ENCODE measurements at places on chromosomes 4 and X. TPM values are rescaled to one million over a fixed set of nuclear protein-coding genes. Genes with fewer than 3 reads are reported as not detected.

ANKRD50 gene
- total RNA-seq = 11.5 TPM

RHOXF2B gene
- not detected for total RNA-seq

HSFX1 gene
- 3.3 TPM for total RNA-seq

RNF150 gene
- total RNA-seq = 73.3 TPM

GAGE12F gene
- total RNA-seq = not detected

Measured in heart left ventricle (tissue), 16 donors.